ENCODE measurements at places on chromosomes 1 and 21.

GRCh38 chr1:36238433-36238832 is 14.2 kb downstream of the THRAP3 start:
- DNase-seq, result no peak

- no peak for DNase-seq
Measured at GRCh38 chr1:18175530-18176377, 68.2 kb downstream of the IGSF21 start.

DNA sequence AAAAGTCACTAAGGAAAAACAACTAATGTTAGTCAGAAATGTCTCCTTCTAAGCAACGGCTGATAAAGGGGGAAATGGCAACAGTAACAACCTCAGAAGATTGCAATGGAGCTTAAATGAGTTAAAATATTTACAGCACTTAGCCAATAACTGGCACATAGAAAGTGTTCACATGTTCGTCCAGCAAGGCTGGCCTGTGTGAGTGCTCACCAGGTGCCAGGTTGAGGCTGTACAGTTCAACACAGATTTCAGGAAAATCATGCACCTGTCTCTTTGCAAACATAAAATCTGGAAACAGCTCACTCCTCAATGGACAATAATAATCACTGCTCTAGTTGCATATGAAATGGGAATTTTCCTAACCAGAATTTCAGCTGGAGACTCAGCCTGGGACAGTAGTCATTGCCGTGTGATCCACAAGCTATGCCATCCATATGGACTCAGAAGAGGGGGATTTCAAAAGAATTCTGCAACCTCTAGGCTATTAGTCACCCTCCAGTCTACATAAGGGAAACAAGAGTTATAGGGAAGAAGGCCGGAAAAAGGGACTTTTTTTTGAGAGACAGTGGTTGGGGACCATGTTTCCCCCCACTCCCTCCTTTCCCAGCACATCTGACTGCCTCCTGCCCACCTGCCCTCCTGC is 68.6 kb downstream of the SYDE2 start:
- no peak for DNase-seq

GRCh38 chr1:101915597-101915996 is 81.1 kb downstream of the OLFM3 start:
- DNase-seq, result no peak

GRCh38 chr1:182768963-182769362 is 20.6 kb upstream of the NPL start:
- DNase-seq, result no peak
